NCI-H69 (cell line): ENCODE measurements at places on chromosomes 7 and 10.

- DNase-seq, result no peak
Measured at GRCh38 chr7:138170959-138171703, 94.9 kb downstream of the AKR1D1 start.

- no peak for DNase-seq
Measured at GRCh38 chr7:6438427-6438826, 9.3 kb downstream of the DAGLB start.

DNA sequence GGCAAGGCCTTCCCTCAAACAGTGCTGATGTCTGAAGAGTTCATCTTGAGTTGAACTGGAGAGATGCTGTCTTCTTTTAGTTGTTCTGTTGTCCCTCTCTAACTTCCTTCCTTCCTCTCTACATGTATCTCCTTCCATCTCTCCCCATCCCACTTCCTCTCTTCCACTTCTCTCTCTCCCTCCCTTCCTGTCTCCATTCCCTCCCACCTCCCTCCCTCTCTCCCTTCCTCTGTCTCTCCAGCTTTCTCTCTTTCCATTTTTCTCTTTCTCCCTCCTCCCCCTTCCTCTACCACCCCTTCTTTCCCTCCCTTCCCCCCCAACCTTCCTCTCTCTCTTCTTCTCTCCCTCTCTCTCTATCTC is 40.7 kb upstream of the TNS3 start:
- DNase-seq, result no peak

DNA sequence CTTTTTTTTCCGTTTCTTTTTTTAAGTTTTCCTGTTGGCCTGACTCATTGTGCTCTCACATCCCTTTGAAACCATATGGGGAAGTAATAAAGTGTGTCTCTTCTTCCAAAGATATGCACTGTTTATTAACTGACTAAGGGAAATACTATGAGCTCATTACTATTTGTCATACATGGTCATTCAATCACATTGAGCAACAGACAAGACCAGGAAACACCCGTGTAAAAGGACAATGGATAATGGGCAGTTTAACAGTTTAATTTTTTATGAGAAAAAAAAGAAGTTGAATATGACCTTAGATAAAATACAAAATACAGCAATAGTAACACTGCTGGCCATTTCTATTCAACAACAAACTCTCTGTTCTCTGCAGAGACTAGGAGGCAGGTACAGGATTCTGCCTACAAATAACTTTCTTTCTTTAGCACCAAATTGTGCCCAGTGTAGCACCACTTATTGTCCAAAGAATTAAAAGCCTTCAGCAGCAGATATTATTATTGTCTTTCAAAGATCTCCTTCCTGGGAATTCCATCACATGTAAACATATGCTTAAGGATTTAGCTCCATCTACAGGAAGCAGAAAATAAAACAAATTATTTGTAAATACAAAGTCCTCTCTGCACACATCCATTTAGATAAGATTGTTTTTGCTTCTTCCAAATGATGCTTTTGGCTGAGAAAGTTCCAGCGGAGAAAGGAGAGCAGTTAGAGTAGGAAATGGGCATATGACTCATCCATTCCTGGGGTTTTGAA is 55.0 kb upstream of the AKR1E2 start:
- DNase-seq, result peak; percentile 24

- no peak for DNase-seq
Measured at GRCh38 chr7:133945497-133945896, 181.6 kb upstream of the LRGUK start.

DNA sequence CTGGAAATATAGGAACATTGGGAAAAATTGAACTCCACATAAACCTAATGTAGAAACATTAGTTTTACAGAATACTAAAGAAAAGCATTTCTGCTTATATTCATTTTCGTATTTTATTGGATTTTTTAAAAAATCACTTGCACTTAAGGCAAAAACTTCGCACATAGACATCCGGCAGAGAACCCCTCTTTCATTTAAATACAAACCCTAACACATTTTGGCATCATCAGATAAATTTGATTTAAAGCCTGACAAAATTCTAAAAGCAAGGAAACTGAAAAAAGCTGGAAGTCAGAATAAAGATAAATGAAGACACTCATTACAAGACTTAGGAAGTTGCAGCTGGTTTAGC is 396 bp upstream of the EXOC4 start:
- DNase-seq, result no peak

GRCh38 chr10:74669210-74669609 is 157.2 kb upstream of the KAT6B start:
- DNase-seq, result no peak

- no peak for DNase-seq
Measured at GRCh38 chr10:44947371-44948152, 12.0 kb upstream of the RASSF4 start.

- DNase-seq, result no peak
Measured at GRCh38 chr10:91925022-91925320, 1.4 kb downstream of the BTAF1 start.

GRCh38 chr7:98165827-98166667 is 45.2 kb upstream of the BHLHA15 start:
- DNase-seq, result peak; percentile 68

GRCh38 chr10:80702143-80702542 is 164.4 kb downstream of the SH2D4B start:
- no peak for DNase-seq

GRCh38 chr10:77798940-77799339 is 127.6 kb downstream of the DLG5 start:
- DNase-seq, result no peak

- DNase-seq, result no peak
Measured at GRCh38 chr7:69605546-69605945, 7.3 kb downstream of the AUTS2 start.

GRCh38 chr10:103067484-103067883 is 125.6 kb downstream of the NT5C2 start:
- no peak for DNase-seq

DNA sequence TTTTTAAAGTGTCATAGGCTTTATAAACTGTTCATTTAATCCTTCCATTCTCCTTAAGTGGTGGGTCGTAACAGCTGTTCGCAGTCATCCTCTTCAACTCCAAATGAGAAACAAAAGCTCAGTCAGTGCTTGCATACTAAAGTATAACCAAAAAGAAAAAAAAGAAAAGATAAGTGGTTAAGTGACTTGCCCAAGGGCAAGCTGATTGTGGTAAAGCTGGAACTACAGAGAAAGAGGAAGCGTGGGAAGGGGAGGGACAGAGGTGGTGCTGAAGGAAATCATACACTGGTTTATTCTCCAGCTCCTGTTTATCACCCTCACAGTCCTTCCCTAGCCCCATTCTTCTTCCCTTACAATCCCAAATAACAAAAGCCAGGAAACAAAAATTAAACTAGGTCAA is 29.6 kb downstream of the IDE start:
- peak; percentile 56 for DNase-seq

- no peak for DNase-seq
Measured at GRCh38 chr10:43815181-43815885, 166.7 kb upstream of the ZNF32 start.

DNA sequence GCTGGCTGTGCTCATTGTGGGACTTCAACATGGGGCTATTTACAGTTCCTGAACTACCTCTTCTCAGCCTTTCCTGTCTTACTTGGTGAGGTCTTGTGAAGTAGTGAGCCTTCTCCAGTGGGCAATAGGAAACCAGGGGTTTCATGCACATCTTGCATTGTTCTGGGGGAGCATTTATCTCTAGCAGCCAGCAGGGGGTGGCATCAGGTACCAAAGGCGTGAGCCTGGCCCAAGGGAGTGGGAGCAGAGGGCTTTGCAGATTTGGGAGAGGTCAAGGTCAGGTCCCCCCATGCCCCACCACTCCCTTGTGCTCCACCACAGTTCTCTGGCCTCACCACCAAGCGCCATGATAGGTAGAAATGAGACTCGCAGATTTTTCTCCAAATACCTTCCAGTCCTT is 85.4 kb upstream of the NPTX2 start:
- no peak for DNase-seq

DNA sequence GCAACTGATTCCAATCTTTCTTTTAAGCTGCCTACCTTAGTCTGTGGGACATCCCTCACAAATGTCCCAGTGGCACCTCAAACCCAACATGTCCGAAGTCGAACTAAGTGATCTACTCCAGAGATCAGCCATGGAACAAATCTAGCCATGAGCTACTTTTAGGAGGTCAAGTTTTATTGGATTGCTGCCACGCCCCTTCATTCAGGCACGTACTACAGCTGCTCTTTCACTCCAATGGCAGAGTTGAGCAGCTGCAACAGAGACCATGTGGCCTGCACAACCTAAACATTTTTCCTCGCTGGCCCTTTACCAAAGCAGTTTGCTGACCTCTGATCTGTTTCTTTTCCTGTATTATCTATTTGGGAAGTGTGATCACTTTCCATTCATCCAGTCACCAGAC is 192.4 kb upstream of the CDCA7L start:
- DNase-seq, result no peak

- no peak for DNase-seq
Measured at GRCh38 chr10:95170790-95171189, 23.2 kb upstream of the ACSM6 start.

GRCh38 chr7:127731431-127732080 is 79.6 kb downstream of the SND1 start:
- no peak for DNase-seq

- DNase-seq, result peak; percentile 59
Measured at GRCh38 chr10:114408112-114408967, 4.0 kb upstream of the AFAP1L2 start.

DNA sequence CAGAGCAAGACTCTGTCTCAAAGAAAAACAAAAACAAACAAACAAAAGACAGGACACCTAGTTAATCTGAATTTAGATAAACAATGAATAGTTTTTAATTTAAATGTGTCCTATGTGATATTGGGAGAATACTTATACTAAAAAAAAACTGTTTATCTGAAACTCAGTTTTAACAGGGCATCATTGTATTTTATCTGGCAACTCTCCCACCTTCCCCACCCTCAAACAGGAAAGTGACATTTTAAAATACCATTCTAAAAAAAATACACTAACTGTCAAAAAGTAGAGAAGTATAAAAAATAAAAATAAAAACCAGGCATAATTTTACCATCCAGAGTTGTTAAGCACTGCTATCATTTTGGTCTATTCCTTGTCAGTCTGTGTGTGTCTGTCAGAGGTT is 119.0 kb downstream of the RTKN2 start:
- DNase-seq, result no peak

DNA sequence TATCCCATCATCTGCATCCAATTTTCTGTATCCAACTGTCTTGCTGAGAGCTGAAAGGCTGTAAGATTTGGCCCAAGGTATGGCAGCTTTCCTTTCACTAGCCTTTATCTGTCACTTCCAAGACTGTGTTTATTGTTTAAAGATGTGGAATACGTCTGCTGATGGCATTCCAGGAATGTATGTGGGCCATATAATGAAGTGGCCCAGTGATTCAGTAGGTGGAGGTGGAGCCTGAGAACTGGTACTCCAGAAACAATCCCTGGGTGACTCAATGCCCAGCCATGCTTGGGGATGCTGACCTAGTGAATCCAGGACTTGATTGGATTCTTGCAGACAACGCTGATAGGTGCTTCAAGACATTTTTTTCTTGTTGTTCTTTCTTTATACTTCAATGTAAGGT is 13.5 kb downstream of the NEUROD6 start:
- DNase-seq, result no peak

- DNase-seq, result peak; percentile 97
Measured at GRCh38 chr10:91632671-91633550, at the start of gene PPP1R3C. Gene PPP1R3C (minus strand): TSS chr10:91633071. CDS start chr10:91632969, 102 bp downstream.

- DNase-seq, result no peak
Measured at GRCh38 chr7:150945853-150946420, 32.2 kb downstream of the KCNH2 start.

- peak; percentile 84 for DNase-seq
Measured at GRCh38 chr7:94087664-94088352, 83.7 kb upstream of the BET1 start.

- no peak for DNase-seq
Measured at GRCh38 chr7:157554393-157555238, 217.8 kb downstream of the DNAJB6 start.

- DNase-seq, result no peak
Measured at GRCh38 chr10:13567030-13567429, 19.7 kb upstream of the PRPF18 start.

DNA sequence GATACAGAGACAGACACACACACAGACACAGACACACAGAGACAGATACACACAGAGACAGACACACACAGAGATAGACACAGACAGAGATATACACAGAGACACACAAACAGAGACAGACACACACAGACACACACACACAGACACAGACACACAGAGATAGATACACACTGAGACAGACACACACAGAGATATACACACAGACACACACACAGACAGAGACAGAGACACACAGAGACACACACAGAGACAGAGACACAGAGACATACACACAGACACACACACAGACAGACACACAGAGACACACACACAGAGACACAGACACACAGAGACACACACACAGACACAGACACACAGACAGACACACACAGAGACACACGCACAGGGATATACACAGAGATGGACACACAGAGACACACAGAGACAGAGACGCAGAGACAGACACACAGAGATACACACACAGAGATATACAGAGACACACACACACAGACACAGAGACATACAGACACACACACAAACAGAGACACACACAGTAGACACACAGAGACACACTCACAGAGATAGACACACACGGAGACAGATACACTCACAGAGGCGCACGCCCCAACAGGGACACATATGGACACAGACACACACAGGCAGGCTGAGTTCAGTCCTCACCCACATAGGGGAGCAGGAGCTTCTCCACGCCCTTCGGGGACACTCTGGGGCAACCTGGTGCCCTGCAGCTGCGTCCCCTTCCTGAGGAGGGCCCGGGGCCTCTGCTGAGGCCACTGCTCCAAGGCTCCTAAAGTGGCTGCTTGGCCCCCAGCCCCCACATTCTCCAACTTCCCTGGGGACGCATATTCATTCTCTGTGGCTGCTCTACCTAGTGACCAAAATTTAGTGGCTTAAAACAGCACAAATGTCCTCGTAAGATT is 10.3 kb upstream of the PPP2R2D start:
- DNase-seq, result no peak

GRCh38 chr7:102288285-102288930 is 1.7 kb downstream of the SH2B2 start:
- DNase-seq, result no peak

DNA sequence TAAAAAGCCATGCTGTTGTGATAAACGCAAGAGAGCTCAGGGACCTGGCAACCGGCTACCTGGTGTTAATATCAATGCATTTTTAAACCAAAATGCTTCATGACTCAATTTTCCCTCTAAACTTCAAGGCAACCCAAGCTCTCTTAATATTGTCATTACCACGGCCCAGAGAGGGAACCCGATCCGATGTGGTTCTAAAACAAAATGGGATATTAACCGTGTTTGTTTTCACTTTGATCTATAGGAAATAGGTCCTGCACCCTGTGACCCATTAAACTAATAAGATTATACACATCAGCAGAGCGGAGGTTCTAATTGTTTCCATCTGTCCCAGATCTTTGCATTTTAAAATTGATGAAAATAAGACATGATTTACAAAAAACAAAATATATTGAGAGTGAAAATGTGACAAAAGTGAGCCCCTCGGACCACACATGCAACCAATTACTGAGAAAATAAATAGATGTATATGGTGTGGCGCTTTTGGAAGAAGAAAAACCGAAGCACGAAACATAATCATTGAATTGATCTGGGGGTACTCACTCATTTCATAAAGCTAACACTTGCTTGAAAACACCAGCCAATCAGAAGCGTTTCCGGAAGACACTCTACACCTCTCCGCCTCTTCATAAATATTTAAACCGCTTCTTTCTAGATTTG is 290.3 kb upstream of the NFE2L3 start:
- peak; percentile 20 for DNase-seq

- DNase-seq, result no peak
Measured at GRCh38 chr10:124566222-124566888, 104.7 kb downstream of the LHPP start.
